GM18507 (cell line): ENCODE measurements at places on chromosomes 7 and 10.
A peak's percentile ranks its signal among the peaks of the same experiment; 100 is the strongest.

- no peak for DNase-seq
Measured at GRCh38 chr7:108201766-108202165, 71.6 kb upstream of the LAMB4 start.

- no peak for DNase-seq
Measured at GRCh38 chr7:81744389-81744788, 25.5 kb downstream of the HGF start.

- DNase-seq, result no peak
Measured at GRCh38 chr7:141515941-141516340, 35.3 kb upstream of the AGK start.

GRCh38 chr7:44893710-44894234 is 8.4 kb upstream of the PURB start:
- DNase-seq, result no peak

DNA sequence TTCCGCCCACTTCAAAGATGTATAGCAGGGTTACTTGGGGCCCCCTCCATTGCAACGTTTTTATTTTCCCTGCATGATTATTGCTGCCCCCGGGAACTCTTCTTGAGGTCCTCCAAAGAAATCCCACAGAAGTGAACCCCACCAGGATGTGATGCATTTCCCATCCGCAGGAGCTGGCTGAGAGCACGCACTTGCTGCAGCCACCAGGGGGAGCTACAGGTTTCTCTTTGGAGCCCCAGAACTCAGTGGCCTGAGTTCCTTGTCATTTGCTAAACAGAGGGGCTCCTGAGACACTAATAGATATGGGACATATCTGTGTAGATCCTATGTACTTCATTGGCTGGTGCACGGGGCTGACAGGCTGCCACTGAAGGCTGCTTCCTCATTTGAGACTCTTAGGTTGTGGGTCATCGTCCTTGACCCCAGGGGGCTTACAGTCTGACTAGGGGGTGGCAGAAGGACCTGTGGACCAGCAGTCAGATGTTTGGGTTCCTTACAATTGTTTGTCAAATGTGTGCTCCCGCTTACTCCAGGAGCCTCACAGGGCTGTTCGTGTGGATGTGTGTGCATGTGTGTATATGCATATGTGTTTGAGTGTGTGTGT is 52.3 kb upstream of the ENO4 start:
- DNase-seq, result peak; percentile 30

DNA sequence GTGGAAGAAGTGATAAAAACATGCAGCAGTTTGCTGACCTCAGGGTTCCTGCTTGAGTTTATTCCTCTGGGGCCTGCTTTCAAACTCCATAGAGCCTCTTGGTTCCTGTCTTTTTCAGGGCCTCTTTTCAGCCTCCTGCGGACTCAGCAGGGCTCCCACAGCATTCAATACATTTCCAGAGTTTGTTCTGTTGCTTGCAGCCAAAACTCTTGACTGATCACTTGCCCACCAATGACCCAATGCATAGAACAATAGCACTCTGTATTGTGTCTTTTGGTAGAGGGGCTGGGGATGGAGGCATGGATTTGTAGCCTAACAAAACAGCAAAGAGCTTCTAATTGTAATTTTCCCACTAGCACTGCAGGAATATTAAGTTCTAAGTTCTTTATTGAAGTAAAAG is 50.8 kb upstream of the CREB5 start:
- no peak for DNase-seq

- DNase-seq, result no peak
Measured at GRCh38 chr7:93203496-93203895, 22.8 kb downstream of the HEPACAM2 start.

DNA sequence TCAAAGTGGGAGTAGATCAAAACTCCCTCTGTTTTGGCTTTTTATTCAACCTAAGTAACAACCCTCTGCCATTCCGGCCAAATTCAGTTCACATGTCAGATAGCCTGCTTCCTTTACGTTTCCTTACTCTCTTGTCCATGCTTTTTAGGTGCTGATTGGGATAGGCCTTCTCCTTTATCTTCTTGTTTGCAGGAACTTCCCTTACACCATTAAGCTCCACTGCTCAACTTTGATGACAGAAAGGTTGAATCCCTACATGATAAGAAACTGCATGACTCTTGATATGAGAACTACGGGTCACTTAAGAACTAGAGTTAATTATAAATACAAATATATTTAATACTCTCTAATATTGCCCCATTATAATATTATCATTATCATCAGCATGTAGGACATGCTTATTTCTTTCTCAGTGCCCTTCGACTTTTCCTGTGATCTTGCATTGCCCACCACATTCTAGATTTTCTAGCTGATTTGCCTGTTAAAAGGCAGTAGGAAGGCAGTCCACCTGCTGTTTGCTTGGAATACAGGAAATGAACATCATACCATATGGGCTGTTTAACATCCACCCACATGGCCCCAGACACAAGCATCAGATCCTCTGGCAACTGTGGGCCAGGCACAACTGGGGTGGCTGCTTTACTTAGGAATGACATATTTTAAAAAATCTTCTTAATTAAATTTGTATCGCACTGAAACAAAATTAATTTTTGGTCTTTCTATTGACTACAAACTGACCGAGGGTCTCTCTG is 59.7 kb upstream of the CCDC6 start:
- no peak for DNase-seq

GRCh38 chr7:70698219-70698832 is 433.6 kb upstream of the GALNT17 start:
- no peak for DNase-seq

- no peak for DNase-seq
Measured at GRCh38 chr7:53358269-53358668, 322.8 kb downstream of the POM121L12 start.

DNA sequence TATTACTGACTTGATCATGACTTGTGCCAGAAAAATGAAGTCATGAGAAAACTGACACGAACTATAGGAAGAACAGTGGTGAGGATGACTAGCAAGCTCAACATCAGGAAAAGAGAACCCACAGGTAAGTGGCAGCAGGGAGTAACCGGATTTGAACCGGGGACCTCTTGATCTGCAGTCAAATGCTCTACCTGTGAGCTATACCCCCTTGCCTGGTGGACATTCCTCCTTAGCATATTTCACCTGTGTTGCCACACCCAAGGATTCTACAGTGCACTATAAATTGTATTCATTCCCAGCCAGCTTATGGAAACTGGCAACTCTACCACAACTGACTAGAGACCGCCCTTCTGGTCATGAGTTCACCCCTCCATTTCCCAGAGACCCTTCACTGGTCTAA is 97.5 kb upstream of the ZNF746 start:
- no peak for DNase-seq

DNA sequence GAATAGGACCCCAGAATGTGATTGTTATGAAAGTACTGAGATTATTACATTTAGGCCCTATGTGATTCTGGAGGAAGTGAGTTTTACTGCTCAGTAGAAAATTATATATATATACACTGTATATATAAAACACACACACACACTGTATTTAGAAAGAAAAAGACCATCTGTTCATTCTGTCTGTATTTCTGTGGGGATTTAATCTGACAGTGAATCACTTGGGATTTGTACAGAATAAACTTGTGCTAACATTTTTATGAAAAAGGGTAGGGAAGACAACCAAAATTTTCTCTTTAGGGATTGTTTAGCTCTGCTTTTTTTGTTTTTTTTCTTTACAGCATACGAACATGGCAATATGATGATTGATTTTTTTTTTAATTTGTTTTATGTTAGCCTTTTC is 142.7 kb downstream of the EXOC4 start:
- no peak for DNase-seq

GRCh38 chr7:140284062-140284461 is 107.3 kb upstream of the KDM7A start:
- DNase-seq, result no peak

- DNase-seq, result no peak
Measured at GRCh38 chr10:130707389-130707979, 571.3 kb downstream of the GLRX3 start.

- no peak for DNase-seq
Measured at GRCh38 chr7:131889572-131890150, 333.2 kb upstream of the PODXL start.

- DNase-seq, result no peak
Measured at GRCh38 chr7:158676906-158677305, 27.7 kb downstream of the NCAPG2 start.

- DNase-seq, result no peak
Measured at GRCh38 chr7:105261689-105262088, 127.0 kb downstream of the SRPK2 start.

GRCh38 chr7:152074673-152075072 is 49.2 kb downstream of the GALNT11 start:
- DNase-seq, result no peak

- DNase-seq, result no peak
Measured at GRCh38 chr10:3807928-3808496, 23.0 kb upstream of the KLF6 start.

DNA sequence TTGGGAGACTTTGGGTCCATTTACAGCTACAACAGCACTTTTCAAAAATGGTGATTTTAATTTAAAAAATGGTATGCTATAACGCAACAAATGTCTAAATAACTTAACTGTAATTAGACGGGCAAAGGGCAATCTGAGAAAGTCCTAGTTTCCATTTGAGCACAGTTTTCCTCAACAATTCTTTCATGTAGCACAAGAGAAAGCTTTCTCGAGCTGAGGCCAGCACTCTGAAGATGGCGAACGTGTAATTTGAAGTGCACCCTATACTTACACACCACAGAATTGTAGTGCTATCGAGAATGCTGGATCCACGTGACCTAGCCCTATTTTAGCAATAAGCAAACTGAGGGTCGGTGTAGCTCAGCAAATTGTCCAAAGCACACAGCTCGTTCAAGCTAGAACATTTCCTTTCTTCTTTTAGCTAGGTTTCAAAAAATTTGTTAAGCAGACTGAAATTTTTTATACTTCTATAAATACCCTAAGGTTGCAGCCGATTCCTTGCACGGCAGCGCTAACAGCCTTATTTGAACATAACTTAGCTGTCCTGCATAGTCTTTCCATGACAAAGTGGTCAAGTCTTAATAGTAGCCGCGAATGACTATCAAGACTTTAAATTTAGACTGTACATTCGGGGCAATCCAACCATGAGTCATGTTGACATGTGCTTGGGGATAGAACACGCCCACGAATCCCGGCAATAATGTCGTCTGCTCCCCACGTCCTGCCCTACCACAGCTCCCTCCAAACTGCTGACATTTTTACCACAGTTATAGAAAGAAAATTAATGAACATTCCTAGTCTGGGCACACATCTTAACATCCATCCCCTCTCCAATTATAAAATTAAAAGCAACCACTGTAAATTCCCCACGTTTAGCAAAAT is 10.0 kb downstream of the KLF6 start:
- no peak for DNase-seq

DNA sequence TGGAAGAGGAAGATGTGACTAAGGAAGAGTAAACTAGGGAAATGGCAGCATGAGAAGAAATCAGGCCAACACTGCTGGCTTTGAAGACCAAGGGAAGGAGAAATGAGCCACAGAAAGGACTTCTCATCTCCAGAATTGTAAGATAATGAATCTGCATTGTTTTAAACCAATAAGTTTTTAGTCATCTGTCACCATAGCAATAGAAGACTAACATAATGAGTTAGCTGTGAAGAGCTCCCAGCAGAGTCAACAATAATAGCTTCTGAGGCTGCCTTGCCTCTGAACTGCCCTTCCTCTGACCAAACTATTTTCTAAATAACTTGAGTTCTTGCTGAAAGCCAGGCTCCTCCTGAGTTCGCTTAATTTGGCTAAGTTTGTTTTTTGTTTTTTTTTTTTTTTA is 103.6 kb downstream of the CACNA2D1 start:
- DNase-seq, result no peak

GRCh38 chr7:146503844-146504243 is 387.2 kb downstream of the CNTNAP2 start:
- no peak for DNase-seq

- DNase-seq, result no peak
Measured at GRCh38 chr10:23046027-23046426, 49.4 kb upstream of the MSRB2 start.

GRCh38 chr7:3887096-3887690 is 586.1 kb downstream of the SDK1 start:
- no peak for DNase-seq

DNA sequence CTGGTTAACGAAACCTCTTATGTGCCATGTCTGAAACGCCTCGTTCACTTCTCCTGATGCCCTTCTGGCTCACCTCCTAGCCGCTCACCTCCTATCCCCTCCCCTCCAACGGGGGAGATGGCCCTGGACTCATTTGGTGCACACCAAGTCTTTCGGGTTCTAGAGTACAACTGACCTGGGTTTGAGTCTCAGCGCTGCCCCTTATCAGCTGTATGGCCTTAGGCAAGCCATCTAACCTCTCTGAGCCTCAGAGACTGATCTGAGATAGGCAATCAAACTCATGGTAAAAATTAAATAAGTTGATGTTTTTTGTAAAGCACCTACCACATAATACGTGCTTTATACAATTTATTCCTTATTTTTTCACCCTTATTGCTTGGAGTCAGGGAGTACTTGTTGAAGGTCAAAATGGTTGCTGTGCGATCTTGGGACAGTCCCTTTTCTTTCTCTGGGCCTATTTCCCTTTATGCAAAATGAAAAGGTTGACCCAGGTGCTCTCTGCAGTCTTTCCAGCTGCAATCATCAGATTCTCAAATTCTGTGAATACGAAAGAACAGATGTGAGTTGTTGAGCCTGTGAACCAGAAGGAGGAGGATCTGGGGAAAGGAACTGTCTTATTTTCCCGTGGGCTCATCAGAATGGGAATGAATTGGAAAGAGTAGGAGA is 31.2 kb upstream of the PLEKHA1 start:
- no peak for DNase-seq

DNA sequence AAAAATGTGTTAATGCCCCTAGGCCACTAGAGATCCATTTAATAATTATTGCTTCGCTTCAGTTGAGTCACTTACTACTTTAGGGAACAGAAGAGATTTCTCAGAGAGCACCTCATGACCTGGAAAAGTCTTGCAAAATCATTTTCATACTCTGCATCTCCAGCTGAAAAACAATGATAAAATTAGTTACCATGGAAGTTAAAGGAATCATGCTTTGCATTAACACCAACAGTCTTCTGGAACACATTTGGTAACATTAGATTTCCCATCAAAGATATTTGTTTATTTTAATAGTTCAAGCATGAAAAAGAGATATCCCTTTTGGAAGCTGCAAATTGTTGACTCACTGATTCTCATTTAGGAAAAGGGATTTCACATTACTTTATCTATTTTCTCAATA is 1.8 kb upstream of the STEAP2 start:
- DNase-seq, result no peak

DNA sequence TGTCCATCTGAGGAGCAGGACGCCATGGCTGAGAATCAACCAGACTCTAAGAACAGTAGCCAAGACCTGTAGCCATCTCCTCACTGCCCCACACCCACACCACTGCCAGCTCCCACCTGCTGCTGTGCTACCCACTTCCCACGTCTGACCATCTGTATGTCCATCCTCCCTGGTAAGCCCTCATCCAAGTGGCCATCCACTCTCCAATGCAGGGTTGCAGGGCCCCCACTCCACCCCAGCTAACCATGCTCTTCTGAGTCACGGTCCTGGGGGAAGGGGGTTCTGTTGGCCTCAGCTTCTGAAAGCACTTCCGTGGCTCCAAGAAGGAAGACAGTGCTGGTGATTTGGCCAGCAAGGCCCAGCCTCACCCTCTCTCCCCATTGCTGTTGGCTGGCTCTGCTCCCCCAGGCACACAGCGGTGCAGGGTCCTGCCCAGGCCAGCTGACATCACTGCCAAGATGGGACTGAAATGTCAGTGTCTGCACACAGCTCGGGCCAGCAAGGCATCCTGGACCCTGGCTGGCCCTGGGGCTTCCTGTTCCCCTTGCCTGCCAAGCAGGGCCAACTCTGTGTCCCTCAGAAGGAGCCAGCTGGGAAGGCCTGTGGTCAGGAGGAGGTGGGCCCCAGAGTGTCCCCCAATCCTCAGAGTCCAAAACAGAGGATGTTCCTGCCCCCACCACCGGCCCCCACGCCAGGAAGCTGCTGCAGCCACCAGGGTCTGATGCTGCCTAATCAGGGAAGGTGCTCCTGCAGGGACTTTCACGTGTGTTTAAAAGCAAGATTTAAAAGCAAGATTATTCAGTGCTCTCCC is 17.5 kb downstream of the RASGEF1A start:
- no peak for DNase-seq
